ENCODE measurements at places on chromosomes 5 and 9. TPM values are rescaled to one million over a fixed set of nuclear protein-coding genes. Genes with fewer than 3 reads are reported as not detected.

STARD4 gene
- total RNA-seq: 67.1 TPM

GABRB2 gene
- 0.81 TPM for total RNA-seq

RORB gene
- total RNA-seq: 3.0 TPM

STING1 gene
- 14.2 TPM for total RNA-seq

SEMA5A gene
- 20.4 TPM for total RNA-seq

DPP7 gene
- 52.2 TPM for total RNA-seq

CCDC183 gene
- not detected for total RNA-seq

GPSM1 gene
- 8.9 TPM for total RNA-seq

MARCOL gene
- total RNA-seq: not detected

GPR150 gene
- total RNA-seq: not detected

All from H4 (cell line).